NCI-H1092 (cell line): ENCODE measurements at places on chromosomes 7 and 10.

DNA sequence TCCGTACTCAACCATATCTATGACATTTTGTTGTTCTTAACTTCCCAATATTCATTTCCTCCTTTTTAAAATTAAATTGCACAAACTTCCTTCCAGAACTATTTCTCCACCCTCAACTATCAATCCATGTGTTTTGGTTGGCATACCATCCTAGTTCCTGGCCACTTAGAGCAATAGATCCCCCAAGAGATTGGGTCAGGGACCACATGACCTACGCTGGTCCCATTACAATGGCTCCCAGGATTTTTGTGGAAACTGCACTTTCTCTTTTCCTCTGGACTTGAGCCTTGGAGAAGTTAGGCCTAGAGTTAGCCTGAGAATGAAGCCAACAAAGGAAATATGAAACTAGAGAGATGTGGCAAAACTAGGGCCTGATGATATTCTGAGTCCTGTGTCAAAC lies 55.7 kb upstream of the CASD1 start:
- DNase-seq, result no peak

DNA sequence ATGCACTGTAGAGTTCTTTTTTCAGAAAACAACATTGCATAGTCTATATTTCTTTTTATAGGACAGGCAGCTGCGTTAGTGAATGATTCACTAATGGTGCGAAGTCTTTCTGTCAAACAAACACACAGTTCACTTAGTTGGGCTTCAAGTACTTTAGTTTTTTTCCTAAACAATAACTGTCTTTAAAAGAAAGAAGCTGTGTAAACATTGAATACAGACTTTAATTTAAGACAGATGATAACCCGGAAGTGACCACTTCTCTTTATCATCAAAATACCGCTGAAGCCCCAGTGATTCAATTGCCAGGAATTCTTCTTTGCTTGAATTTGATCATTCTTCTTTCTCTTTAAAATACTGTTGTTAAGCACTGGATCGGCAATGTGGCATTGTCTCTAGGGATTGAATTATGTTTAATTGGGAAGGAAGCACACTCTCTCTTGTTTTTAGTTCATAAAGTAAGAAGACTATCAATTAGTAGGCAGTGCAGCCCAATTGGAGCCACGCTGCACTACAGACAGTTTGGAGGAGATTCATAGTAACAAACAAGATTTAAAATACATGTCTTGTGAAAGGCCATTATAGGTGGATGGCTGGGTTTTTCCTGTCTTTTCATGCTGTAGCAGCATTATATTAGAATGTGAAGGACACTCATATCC lies 30.4 kb downstream of the CNTNAP2 start:
- no peak for DNase-seq

DNA sequence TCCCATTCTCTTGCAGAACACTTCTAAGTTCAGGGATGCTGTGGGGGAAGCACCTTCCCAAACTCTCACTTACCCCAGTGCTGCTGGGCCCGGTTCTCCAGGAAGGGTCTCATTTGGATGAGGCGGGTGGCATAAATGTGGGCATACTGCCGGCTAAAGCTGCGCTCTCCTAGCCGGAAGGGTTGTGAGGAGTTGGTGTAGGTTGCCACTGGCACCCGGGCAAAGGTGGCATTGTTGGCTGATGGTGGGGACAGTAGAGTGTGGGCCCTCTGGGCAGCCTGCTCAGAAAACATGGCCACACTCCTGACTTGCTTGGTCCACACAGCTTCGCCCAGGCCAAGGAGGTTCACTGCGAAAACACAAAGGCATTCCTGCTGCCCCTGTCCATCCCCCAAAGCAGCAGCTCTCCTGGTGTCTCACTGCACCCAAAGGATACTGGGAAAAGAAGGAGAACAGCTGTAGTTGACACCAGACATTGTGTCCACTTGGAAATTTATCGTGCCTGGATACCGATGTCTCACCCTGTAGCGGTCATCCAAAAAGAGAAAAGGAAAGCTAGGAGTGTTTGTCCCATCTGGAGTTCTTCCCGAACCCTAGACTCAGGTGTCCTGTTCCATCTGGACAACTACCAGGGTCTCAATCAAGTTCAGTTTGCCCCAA lies 1.5 kb downstream of the POLD2 start:
- DNase-seq, result no peak

GRCh38 chr7:22452142-22452959 lies 47.6 kb downstream of the STEAP1B start:
- no peak for DNase-seq

DNA sequence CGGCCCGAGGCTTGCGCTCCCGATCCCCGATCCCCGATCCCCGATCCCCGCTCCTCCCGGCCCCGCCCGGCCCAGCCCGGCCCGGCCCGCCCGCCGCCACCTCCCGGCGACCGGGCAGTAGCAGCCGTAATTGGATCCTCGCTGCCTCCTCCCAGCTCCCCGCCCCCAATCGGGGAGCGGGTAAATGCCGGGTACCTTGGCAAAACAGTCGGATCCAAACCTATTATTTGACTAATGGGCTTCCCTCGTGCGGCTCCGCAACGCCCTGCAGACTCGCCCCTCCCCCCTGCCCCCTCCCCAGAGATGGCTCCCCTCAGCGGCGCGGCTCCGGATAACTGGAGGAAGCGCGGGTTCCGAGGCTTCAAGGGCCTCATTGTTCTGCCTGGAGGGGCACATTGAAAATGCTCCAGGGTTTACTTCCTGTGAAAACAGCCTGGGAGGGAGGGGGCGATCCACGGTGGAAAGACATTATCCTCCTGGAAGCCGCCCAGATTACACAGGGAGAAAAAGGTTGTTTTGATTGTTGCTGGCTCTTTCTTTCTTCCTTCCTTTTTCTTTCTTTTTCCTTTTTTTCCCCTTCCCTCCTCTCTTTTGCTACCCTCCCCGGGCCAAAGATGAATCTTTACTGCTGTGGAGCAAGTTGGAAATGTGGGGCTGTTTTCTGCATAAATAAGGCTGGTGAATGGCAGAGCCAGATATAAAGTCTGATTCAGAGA lies 94.7 kb upstream of the ZMIZ1 start:
- peak; percentile 86 for DNase-seq

DNA sequence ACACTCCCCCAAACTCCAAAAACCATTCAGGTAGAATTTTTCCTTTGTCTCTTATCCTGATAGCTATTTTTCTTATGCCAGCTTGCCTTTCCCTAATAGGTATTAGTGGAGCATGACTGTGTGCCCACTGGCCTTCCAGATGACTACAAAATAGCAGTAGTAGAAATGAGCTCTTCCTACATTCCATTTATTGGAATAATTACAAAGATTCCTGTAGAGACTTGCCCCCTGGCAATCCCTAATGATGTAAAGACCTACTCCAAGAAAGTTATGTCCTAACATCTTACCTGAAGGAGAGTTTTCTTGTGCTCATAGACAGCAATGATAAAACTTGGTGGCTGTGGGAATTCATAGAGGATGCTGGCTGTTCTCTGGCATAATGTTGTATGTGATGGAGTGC lies 501.8 kb downstream of the GATA3 start:
- DNase-seq, result no peak

GRCh38 chr7:24685708-24686107 lies 71.6 kb downstream of the GSDME start:
- no peak for DNase-seq

DNA sequence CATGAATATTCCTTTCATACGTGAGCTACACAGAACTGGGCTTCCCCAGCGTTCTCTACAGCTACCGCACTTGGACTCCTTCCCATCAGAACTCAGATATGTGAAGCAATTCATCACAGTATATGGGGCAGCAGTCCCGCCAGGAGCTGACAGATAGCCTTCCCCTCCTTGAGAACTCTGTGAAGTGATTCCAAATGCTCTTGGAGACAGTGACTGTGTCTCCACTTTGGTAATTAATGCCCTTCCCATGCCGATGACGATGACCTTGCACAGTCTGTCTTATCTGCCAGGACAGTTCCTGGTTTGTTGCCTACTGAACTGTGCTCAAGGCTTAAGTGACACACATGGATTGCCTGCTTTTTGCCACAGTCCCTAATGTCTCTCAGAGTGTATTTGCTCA lies 75.0 kb upstream of the AFAP1L2 start:
- DNase-seq, result no peak

- no peak for DNase-seq
Observed at GRCh38 chr7:37570145-37570544, 113.4 kb upstream of the GPR141 start.

GRCh38 chr10:121661451-121661851 lies 63.2 kb upstream of the FGFR2 start:
- DNase-seq, result no peak

DNA sequence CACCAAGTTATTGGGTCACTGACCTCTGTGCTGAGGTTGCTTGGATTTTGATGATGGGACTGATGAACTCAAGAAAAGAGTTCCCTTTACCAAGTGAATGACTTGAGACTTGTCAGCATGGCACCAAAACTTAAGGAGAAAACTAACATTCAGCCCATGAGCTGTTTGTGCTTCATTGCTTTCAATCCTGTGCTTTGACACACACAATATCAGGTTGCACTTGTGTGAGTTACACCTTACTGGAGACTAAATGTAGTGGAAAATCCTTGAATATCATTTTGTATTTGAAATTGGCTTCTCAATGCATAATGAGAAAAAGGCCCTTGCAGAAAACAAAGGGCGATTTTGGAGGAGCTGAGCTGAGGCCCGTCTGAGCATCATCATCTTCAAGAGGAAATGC lies 2.7 kb downstream of the BAG3 start:
- DNase-seq, result no peak

- no peak for DNase-seq
Observed at GRCh38 chr10:132788180-132788830, 2.4 kb upstream of the NKX6-2 start.

GRCh38 chr7:70602117-70602516 lies 529.8 kb upstream of the GALNT17 start:
- DNase-seq, result no peak

DNA sequence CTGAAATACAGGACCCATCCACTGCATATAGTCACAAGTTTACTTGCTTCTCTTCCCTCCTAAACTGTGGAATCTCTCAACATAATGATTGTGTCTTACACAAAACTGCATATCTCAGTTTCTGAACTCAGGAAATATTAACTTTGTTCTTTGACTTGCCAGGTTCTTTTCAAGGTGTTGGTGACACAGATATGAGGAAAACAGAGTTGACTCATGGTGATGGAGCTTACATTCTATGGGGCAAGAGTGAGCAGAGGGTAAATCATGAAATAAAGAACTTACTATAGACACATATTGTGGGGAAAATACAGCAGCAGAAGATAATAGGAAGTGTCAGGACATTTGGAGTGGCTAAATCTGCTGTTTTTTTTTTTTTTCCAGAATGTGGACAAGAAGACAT lies 72.5 kb upstream of the IGFBP3 start:
- DNase-seq, result no peak

- DNase-seq, result no peak
Observed at GRCh38 chr7:4188651-4189050, 493.4 kb upstream of the FOXK1 start.

- DNase-seq, result peak; percentile 6
Observed at GRCh38 chr7:82419200-82419599, 24.4 kb downstream of the CACNA2D1 start.

GRCh38 chr7:135330088-135330487 lies 96.5 kb downstream of the STRA8 start:
- no peak for DNase-seq

- DNase-seq, result no peak
Observed at GRCh38 chr10:124566222-124566888, 104.7 kb downstream of the LHPP start.

DNA sequence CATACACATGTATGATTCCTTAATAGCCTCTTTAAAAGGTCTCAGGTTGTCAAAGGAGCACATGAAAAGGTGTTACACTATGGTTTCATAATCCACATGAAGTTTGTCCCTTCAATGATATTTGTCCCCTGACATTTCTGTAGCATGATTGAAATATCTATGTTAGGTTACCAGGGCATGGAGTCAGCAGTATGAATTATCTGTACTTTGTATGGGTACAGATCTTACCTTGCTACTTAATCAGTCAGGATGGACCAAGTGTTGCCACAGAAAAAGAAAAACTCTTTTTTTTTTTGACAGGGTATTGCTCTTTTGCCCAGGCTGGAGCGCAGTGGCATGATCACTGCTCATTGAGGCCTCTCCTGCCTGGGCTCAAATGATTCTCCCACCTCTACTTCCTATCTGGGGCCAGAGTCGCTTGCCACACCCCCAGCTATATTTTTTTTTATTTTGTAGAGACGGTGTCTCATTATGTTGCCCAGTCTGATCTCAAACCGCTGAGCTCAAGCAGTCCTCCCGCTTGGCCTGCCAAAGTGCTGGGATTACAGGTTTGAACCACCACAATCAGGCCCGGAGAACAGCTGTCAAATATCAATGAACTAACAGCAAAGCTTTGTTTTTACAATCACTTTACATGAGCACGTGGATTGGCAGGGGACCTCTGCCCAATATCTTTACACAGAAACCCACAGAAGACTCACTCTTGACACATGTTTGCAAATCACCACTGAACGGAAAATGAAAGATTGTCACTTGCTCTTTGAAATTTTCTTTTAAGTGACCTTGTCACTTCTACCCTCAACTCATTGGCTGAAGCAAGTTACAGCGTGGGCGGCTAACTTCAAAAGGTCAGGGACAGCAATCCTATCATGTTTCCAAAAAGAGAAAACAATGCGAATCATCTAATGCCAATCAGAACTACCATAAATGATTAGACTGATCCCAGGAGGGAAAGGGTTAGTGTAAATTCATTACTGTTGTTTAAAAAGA lies 140.2 kb downstream of the PRKG1 start:
- DNase-seq, result no peak

GRCh38 chr10:43035800-43036199 lies 41.1 kb upstream of the RET start:
- no peak for DNase-seq

GRCh38 chr10:63994371-63994770 lies 473.2 kb downstream of the REEP3 start:
- DNase-seq, result no peak

- DNase-seq, result no peak
Observed at GRCh38 chr7:78968951-78969350, 484.5 kb downstream of the MAGI2 start.

DNA sequence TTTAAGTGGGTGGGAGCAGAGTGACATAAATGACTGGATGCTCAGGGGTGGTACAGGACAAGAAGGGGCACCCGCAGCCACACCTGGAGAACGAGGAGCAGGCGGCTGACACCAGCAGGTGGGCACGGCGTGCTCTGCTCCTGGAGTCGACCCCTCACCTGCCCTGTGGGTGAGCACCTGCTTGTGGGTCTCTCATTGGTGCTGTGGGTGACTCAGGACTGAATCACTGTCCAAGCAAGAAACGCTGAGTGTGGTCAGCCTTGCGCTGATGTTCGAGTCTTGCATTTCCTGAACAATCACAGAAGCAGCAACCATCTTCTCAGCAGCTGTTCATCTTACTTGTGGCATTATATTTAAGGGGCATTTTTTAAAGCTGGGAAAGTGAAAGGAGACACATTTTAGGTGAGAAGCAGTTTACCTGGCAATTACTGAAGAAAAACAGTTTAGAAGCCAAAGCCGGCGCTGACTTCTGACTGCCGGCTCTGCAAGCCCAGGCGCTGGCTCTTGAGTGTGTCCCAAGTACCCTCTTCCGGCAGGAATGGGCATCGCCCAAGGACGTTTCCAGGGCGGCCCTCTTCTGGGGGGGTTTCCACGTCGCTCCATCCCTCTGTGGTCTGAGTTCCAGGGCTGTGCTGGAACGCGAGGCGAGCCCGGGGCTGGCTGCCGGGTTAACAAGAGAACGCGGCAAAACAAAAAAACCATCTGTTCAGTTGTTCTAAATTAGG lies 145.2 kb upstream of the PFKP start:
- DNase-seq, result no peak
